ENCODE measurements at places on chromosomes 1 and 21.
A peak's percentile ranks its signal among the peaks of the same experiment; 100 is the strongest.

GRCh38 chr1:8259498-8260290, 58.2 kb upstream of the SLC45A1 start:
- no peak for DNase-seq

- DNase-seq, result no peak
These were observed 44.4 kb downstream of the TM2D1 start for GRCh38 chr1:61680500-61680899.

- no peak for DNase-seq
These were observed 4.9 kb upstream of the WNT3A start for GRCh38 chr1:228001738-228002535.

GRCh38 chr1:214604523-214604922, 1.5 kb downstream of the CENPF start:
- no peak for DNase-seq

GRCh38 chr1:246153796-246154212, 353.3 kb downstream of the SMYD3 start:
- no peak for DNase-seq

DNA sequence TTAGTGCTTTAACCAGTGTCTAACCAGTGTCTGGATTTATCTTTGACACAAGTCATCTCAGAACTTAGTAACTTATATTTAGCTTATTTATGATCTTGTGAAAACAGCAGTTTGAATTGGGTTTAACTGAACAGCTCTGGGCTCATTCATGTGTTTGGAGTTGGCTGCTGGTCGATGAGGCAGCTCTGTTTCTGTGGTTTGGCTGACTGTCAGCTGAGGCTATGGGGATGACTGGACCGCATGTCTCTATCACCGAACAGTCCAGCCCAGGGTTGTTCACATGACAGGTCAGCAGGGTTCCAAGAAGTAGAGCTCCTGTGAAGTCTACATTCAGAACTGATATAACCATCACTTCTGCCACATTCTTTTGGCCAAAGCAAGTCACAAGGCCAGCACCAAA, 29.1 kb upstream of the C21orf91 start:
- DNase-seq, result peak; percentile 87

DNA sequence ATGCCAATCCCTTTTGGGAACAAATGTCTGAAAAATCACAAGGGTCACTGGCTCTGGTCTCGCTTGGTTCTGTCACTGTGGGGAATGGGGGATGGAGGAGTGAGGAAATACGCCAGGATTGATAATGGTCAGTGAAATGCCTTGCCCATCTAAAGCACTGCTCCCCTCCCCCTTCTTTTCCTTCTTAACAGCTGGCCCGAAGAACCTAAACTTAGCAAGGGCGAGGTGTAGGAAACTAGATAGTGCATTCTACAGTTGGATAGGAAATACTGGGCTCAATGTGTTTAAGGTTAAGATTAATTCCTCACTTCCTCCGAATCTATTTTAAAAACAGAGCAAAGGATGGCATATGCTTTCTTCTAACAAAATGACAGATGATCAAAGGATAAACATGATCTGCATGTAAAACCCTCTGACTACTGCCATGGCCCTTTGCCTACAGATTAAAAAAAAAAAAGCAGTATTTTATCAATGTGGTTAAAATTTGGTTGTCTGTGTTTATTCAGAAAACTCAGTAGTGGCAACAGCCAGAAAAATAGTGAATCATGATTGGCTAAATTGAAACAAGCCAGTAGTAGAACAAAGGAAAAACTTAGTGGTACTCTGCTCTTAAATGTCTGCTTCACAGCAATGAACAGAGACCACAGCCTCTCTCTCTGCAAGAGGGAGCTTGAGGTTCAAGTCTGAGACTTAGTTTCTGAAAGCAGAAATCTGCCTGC, 86.1 kb upstream of the VAV3 start:
- no peak for DNase-seq

- no peak for DNase-seq
These were observed 207.8 kb upstream of the NRIP1 start for GRCh38 chr21:15272591-15272990.

DNA sequence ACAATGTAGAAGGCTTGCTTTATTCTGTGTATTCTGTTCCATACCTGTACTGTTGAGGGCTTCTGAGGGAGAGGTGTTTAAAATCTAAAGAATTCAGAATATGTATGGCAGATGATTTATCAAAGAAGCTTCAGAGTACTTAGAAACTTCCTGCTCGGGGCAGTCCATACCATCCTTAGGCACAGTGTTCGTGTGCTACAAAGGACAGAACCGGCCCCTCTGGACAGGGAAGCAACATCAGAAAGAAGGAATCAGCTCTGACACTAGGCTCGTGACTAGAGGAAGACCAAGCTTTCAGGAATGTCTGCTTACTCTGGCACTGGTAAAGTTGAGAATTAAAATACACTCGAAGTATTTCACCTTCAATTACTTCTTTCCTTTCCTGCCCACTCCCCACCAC, 14.1 kb downstream of the SELP start:
- no peak for DNase-seq

GRCh38 chr1:101920577-101920976, 76.1 kb downstream of the OLFM3 start:
- no peak for DNase-seq

Data from GM12865 (cell line).